ENCODE measurements at places on chromosomes 3 and 15.

DNA sequence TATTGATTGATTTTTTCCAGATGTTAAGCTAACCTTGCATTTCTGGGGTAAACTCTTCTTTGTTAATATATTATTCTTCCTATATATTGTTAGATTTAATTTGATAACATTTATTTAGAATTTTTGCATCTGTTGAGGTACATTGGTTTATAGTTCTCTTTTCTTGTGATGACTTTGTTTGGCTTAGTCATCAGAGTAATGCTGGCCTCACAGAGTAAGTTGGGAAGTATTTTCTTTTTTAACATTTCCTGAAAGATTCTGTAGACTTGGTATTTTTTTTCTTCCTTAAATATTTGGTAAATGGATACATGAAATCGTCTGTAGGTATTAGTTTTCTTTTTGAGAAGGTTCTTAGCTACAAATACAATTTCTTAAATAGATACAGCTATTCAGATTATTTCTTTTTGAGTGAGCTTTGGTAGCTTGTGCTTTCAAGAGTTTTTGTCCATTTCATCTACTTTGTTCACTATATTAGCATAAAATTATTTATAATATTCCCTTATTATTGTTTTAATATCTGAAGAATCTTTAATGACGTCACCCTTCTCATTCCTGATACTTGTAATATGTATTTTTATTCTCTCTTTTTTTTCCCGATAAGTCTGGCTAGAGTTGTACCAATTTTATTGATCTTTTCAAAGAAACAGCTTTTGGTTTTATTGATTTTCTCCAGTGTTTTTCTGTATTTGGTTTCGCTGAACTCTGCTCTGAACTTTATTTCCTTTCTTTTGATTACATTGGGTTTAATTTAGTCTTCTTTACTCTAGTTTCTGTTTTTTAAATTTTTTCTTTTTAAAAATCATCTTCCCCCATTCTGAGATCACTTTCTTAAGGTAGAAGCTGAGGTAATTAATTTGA is 6.5 kb upstream of the HPS3 start:
- no peak for DNase-seq

DNA sequence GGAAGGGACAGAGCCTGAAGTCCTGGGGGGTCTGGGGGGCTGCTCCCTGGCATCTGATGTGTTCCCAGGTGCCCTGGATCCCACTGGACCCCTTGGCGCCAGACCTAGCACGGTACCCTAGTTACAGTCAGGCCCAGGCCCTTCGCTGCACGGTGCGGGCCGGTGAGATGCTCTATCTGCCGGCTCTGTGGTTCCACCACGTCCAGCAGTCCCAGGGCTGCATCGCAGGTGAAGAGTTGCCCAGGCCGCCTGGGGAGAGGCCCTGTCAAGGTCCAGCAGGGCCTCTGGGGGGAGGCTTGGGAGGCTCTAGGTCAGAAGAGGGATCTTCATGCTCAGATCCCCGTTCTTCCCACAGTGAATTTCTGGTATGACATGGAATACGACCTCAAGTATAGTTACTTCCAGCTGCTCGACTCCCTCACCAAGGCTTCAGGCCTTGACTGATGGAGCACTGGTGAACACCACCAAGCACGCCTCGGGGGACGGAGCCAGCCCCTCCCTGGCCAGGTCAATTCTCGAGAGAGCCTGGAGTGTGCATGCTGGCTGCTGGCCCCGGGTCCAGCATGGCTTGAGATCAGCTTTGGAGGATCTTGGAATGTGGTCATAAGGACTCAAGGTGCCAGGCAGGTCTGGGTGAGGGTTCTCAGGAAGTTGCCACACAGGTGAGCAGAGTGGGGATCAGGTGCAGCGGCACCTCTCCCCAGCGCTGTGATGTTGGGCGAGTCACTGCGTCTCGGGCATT is 1.8 kb upstream of the PLA2G4B start:
- DNase-seq: no peak

- DNase-seq: no peak
These were observed 135.5 kb upstream of the PTX3 start for GRCh38 chr3:157300981-157301663.

DNA sequence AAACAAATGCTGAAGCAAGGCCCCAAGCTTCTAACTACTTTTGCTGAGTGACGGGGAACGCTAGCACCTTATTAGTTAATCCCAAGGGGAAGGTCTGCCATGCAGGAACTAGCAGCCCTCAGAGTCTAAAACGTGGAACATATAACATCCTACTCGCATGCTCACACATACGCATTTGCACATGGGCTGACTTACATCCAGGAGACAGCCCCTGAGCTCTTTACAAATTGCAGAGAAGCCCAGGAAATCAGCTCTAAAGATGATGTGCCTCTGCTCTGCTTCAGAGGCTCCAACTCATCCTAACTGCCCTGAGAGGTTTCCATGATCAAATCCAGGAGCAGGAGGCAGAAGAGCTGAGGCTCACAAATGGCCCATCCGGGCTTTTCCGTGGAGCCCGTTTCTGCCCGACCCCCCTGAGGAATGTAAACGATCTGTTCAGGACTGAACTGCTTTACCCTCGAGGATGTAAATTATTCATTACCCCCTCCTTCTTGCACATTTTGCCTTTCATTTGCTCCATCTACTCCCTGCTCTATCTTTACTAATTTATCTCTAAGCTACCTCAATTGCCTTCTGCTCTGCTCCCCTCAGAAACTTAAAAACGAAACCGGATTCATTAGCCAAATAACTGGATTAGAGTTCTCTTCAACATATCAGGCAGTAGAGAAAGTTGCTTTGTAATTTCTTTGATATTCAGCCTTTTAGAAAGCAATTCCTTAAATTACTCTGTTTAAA is 141.9 kb upstream of the CCDC54 start:
- DNase-seq: peak; percentile 63

DNA sequence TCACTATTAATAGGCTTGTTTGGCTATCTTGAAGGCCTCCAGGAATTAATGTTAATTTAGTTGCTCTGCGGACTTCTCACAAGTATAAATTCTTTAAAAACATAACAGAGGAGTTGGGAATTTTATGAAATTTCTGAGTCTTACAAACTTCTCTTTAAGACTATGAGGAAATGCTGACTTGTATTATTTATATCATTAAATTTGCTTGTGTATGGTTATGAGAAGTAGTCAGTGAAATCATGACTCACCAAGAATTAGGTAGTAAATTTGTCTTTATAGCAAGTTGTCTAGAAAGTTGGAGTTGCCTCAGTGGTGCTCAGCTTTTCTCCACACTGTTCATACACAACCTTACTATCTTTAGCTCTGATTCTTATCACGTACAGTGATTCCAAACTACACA is 26.5 kb downstream of the PHLDB2 start:
- DNase-seq: no peak
